WTC11 (cell line): ENCODE measurements at places on chromosomes 2 and 18. TPM values are rescaled to one million over a fixed set of nuclear protein-coding genes. Genes with fewer than 3 reads are reported as not detected.

- DNase-seq: no peak
These were observed 41.4 kb downstream of the KLHL29 start for GRCh38 chr2:23426263-23426905.

DNA sequence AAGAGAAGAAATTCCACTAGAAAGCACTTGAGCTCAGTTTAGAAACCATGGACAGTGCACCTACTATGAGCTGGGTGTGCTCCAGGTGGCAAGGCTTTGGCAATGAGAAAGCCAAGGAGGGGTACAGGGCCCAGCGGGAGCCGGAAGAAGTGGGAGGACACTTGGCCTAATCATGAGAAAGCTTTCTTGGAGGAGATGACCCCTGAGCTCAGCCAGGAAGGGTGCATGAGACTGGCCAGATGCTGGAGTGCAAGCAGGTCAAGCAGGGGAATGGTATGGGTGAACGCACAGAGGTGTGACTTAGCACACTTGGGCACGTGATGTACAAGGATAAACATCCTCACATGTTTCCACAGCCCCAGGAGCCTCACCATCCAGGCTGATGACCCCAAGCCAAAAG is 97.2 kb upstream of the GLI2 start:
- no peak for DNase-seq

The ALPP gene
- total RNA-seq: 0.14 to 0.20 TPM (median 0.14 TPM) in 3 replicates

- peak; percentile 16 for DNase-seq
These were observed 81.4 kb downstream of the ADCYAP1 start for GRCh38 chr18:986051-986450.

DNA sequence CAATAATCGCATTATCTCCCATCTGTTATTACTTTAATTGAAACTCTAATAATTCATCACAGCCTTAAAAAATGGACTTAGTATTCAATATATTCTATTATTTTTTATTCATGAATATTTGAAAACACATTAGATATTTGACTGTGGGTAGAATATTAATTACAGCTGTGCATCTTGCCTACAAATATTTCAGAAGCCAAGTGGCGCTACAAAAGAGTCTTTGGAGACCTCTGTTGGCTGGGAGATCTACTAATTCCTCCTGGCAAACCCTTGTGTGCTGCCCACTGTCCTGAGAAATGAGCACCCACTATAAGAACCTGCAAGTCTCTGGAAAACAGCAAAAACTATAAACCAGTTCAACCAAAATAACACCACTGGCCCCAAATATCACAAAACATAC is 54.5 kb downstream of the PRELID3A start:
- no peak for DNase-seq

DNA sequence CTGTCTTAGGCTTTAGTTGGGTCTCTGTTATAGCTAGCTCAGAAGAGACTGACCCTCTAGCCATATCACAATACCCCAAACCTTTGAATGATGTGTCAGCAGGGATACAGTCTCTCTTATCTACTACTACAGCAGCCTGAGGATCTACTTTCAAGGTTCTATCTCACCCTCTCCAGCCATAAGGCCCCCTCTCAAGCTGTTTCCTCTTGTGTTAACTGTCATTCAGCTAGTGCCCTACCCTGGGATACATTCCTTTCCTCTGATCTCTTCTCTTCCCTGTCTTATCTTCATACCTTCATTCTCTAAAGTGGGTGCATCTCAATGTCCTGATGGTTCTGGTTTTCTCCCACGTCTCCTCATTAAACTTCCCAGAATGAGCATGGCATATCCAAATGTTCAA is 434.7 kb downstream of the NRXN1 start:
- no peak for DNase-seq

- DNase-seq: no peak
These were observed 172.2 kb downstream of the ASB1 start for GRCh38 chr2:238598802-238599530.

- no peak for DNase-seq
These were observed 507.3 kb downstream of the RNF144A start for GRCh38 chr2:7424481-7424880.

The CCDC102B gene
- total RNA-seq: 3.1 to 5.1 TPM (median 3.2 TPM) in 3 replicates

DNA sequence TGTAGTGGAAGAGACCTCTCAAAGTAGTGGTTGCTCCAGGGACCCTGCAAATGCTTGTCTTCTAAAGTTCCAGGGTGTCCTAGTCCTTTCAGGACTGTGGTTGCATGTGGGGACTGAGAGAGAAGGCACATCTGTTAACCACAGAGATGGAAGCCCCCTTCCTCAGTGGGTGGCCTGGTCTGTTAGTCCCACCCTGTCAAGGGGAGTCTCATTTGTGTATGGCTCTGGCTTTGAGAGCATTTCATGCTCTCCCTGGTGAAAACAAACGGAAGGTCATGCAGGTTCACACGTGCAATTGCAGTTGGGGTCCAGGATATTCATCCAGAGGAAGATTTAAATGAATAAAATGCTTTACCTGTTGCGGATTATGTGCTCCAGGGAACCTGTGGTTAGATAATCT is 219.6 kb downstream of the PRKCE start:
- no peak for DNase-seq

DNA sequence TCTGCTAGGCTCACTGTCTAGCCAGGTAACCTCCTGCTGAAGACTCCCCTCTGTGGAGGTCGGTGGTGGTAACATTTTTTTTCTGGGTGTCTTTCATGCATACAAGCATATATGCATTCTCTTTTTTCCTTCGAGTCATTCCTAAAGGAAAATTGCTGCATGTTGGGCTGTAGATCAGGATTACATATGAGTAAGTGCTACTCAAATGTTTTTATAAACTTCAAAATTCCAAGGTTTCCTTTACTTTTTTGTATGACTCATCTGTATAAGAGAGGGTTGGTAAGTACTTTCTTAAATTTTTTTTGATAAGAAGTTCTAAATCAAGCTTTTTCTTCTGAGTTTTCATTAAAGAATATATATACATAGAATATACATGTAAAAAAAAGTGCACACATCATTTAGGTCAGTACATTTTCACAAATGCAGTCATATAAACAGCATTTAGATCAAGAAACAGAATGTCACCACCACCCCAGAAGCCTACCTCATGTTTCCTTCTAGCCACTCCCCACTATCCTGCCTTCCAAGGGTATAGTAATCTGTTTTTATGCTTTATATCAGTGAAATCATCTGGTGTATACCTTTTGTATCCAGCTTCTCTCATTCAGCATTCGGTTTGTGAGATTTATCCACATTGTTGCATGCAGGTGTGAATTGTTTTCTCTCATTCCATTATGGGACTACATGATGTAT is 128.0 kb upstream of the MAP3K20 start:
- DNase-seq: no peak

GRCh38 chr2:66095820-66096345 is 339.0 kb upstream of the MEIS1 start:
- DNase-seq: peak; percentile 20

DNA sequence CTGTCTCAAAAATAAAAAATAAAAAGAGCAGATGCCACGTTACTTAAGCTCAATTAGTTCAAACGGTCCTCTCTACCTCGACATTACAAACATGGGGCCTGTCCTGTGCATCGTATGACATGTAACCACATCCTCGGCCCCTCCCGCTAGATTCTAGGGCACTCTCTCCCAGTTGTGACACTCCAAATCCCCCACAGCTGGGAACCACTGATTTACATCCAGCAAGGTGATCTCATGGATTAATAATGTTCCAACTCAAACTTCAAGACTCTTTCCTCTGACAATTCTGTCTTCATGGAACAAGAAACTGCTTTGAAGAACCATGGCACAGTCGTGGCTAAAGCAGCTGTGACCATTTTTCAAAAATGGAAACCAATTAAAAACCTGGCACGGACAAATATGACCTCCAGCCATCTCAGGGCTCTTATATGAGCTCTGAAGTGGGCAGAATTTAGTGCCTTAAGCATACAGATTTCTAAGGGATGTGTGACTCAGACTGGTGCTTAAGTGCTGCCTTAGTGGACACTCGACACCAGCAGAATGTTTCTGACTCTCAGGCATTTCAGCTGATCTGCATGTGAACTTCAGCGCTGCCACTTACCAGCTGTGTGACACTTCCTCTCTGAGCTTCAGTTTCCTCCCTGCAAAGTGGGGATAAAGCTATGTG is 31.7 kb upstream of the ASAP2 start:
- DNase-seq: no peak

The GKN2 gene
- not detected in 3 replicates for total RNA-seq

DNA sequence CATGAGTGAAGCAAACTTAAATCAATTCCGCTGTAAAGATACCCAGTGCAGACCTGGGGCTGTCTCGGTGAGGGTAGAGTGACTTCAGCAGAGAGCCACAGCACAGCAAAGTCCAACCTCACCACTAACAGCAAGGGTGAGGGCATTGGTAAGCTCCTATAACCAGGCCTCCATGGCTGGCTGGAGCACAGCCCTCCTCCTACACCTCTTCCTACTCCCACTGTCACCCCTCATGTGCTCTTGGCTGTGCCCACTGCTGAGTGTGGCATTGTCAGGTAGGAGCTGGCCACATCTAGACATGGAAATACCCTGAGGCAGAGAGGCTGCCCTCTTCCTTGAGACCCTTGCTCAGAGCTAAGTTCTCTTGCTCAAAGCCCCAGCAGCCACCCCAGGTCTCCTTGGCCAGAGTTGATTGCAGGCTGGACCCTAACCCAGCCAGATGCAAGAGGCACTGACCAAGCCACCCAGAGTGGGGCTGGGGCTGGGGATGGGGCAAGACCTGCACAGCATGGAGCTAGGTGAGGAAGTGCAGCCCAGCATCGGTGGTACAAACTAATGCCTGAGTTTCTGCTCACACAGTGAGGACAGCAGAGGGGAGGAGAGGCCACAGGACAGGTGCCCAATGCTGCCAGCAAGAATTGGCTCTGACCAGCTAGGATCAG is 77.6 kb upstream of the RAB6C start:
- no peak for DNase-seq

DNA sequence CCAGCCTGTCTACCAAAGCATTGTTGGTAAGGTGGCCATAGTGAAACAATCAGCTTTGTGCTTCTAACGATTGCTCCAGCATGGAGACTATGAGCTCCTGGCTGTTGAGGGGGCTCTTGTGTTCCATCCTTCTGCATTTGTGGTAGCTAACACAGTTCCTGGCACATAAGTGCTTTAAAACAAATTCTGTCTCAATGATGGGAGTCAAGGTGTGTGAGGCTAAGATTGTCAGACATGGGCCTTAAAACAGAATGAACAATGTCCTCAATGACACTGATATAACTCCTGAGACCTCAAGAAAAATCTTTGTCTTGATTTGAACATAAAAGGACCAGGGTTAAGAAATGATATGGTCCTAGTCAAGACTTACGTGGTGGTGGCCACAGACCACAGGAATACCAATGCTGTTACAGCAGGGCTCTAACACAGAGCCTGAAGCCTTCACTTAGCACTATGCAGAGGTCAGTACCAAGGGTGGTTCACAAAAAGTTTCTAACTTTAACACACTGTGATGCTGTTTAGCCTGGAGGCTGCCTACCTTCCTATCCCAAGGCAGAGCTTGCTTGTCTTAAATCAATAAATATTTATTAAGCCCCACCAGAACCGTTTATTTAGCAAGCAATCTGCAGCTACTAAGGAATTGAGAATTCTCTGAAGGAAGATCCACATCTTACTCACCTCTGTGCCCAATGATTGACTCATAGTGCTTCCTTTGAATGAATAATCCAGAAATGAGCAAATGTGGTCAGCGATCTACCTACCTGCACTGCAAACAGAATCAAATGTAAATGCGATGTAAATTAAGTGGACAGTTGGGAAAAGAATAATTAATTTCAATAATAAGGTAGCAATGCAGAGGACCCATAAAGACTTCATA is 35.1 kb downstream of the EVA1A start:
- no peak for DNase-seq

GRCh38 chr2:206088248-206088647 is 2.3 kb upstream of the INO80D start:
- no peak for DNase-seq

- no peak for DNase-seq
These were observed 79.6 kb downstream of the WDSUB1 start for GRCh38 chr2:159206736-159207380.

DNA sequence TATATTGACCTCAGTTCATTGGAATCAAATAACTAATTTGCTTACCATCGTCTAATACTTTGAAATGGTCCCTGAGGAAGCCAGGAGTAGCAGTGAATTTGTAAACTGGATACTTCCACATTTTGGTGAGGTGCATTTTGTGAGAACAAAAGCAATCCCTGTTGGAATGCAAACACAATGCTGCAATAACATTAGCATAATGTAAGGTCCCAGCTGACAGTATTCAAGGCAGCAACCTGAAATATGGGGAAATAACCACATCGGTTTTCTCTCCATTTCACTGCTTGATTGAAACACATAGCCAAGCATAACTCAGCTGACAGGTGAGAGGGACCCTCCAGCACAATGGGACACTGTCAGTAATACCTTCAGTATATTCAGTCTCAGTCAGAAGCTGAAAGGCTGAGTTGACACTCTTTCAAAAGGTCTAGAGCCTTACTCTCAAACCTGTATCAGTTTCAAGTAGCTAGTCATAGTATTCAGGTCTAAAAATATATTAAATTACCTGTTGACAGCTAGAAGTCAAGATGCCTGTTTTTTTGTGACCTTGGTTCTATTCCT is 1311.9 kb upstream of the NRXN1 start:
- DNase-seq: no peak

The EGR4 gene
- 0.09 to 0.14 TPM (median 0.13 TPM) in 3 replicates for total RNA-seq

- no peak for DNase-seq
These were observed 29.2 kb downstream of the AKAIN1 start for GRCh38 chr18:5167831-5168230.

DNA sequence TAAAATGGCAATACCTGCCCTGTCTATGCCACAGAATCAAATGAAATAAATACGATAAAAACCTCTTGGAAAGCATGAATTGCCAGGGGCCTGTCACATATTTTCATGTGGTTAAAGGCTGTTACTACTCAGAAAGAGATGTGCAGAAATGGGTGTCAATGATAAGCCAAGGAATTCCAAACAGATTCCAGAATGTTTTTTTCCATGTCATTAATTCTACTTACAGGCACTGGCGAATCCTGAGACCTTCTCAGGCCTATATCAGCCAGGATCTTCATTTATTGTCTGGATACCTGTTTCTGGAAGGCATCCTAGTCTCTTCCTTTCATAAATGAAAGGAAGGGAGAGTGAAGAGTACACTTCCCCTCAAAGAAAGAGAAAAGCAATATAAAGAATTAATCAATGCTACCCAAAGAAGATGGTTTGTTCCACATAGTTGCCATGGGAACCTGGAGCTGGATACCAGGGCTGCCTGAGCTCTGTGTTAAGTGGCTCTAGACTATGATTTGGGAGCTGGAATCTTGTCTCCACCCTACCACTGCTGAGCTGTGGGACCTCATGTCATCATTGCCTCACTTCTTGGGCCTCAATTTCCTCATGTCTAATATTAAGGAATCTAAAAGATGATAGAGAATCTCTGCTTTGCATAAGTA is 335.1 kb upstream of the SKOR2 start:
- no peak for DNase-seq

DNA sequence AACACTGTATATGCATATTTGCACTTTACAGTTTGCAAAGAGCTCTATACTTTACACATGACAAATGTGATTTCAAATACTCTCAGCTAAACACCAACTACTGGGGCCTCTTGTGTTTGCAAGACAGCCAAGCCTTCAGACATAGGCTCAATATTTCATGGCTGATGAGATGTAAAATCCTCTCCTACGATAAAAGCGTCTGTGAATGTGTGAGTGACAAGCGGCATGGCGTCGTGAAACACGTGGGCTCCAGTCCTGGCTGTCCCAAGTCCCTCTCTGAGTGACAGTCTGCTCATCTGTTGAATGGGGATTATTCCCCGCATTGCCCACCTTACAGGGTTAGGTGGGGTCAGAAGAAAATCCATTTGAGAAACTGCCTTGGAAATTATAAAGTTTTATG is 489.8 kb downstream of the RNF144A start:
- no peak for DNase-seq

The VSNL1 gene
- 78.4 to 83.6 TPM (median 82.4 TPM) in 3 replicates for total RNA-seq

GRCh38 chr2:193810533-193810932 is 1615.8 kb upstream of the TMEFF2 start:
- no peak for DNase-seq

GRCh38 chr2:170917219-170917913 is 11.7 kb upstream of the GORASP2 start:
- DNase-seq: peak; percentile 49
